ENCODE measurements at places on chromosomes 2 and 18. TPM values are rescaled to one million over a fixed set of nuclear protein-coding genes. Genes with fewer than 3 reads are reported as not detected.

- DNase-seq = no peak
Measured at GRCh38 chr2:208643145-208643544, 236.6 kb downstream of the PTH2R start.

GRCh38 chr2:42249887-42250286, 80.7 kb downstream of the EML4 start:
- peak; percentile 51 for DNase-seq

GRCh38 chr2:105150231-105150630, 91.3 kb upstream of the GPR45 start:
- DNase-seq = no peak

GRCh38 chr2:65767946-65768345, 335.5 kb upstream of the SPRED2 start:
- no peak for DNase-seq

DNA sequence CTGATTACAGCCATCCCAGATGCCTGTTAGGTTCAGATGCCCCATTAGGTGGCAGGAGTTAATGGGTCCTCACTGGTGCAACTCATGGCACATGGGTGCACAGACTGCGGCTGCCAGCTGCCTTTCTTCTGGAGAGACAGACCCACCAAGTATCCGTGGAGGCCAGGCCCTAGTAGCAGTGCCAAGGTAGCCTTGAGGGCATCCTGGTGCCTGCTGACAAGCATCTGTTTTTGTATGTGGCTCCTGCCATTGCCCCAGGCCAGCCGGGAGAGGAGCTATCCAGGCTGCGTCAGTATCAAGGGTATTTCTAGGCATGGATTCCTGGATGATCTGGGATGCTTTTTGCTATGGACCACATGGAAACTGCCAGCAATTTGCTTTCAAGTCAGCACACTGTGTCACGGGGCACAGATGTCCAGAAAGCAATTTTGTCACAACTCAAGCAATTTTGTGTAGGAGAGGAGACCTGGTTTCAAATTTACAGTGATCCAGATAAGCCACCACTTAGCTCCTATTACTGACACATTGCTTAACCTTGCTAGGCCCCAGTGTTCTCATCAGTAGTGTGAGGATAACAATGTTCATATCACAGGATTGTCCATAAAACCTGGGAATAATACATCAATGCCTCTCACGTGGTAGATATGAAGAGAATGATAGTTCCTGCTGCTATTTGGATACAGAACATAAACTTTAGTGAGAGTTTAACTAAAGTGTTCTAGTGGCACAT, 815.1 kb upstream of the RAB6C start:
- DNase-seq = no peak

GRCh38 chr2:108268001-108268400, 20.7 kb upstream of the SULT1C2 start:
- no peak for DNase-seq

- DNase-seq = no peak
Measured at GRCh38 chr2:202122163-202122540, 49.1 kb downstream of the KIAA2012 start.

DNA sequence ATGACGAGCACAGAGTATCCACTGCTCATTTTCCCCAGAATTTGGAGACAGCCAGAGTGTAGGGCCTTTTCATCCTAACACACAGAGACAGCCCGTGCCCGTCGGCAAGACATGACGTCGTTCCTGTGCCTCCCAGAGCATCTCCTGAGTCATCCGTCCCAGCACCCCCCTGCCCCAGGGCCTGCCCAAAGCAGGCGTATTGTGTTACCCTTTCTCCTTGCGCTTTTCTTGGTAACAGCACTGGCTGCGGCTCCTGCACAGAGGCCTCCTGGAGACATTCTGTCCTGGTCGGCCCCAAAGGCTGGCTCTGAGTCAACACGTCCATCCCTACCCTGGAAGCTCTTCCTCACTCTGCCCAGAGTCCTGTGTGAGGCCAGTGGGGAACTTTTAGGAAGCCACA, 217.1 kb downstream of the KLHL29 start:
- no peak for DNase-seq

DNA sequence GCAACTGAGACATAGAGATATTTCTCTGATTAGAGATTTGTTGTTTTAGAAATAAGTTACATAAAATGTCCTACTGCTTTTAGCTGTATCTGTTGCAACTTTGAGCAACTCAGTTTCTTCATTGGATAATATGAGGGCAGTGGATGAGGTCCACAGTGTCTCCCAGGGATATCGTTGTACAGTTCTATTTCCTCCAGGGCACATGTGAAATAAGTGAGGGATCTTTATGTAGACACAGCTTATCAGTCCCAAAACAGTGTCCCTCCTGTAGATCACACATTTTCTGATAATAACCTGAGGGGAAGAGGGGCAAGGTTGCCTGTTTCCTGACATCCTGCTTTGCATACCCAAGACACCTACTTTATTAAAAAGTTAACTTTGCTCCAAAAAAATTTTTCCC, 1231.2 kb upstream of the ZEB2 start:
- no peak for DNase-seq

DNA sequence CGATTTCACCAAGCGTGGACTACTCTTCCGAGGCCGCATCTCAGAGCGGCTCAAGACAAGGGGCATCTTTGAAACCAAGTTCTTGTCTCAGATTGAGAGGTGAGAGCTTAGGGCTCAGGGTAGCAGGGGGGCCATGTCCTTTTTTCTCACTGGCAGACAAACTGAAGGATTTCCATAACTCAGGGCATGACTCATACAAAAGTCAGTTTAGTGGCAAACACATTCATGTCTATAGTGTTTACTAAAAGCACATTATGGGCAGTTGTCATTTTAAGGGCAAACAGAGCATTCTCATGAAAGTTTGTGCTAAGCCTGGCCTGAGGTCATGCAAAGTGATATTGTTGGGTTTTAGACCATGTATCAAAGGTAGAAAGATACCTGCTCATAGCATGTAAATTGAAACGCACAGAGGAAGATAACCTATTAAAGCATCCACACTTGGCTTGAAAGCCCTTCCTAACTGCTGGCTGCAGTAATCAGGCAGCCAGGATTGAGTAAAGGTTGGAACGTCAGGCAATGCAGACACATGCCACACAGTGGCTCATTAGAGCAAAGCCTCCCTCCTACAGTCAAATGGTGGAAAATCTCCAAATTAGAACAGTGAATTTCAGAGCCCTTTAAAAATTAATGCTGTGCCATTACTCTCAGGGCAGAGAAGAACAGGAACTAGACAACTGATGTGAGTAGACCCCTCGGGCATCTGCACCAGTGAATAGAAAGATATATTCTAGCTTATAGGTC, 54.2 kb downstream of the HK2 start:
- DNase-seq = no peak

GRCh38 chr18:51121597-51121857, 76.0 kb downstream of the MEX3C start:
- DNase-seq = no peak

- DNase-seq = peak; percentile 56
Measured at GRCh38 chr2:189751080-189751658, 11.4 kb downstream of the OSGEPL1 start.

GRCh38 chr2:86628091-86628522, 4.4 kb upstream of the RNF103 start:
- DNase-seq = no peak

DNA sequence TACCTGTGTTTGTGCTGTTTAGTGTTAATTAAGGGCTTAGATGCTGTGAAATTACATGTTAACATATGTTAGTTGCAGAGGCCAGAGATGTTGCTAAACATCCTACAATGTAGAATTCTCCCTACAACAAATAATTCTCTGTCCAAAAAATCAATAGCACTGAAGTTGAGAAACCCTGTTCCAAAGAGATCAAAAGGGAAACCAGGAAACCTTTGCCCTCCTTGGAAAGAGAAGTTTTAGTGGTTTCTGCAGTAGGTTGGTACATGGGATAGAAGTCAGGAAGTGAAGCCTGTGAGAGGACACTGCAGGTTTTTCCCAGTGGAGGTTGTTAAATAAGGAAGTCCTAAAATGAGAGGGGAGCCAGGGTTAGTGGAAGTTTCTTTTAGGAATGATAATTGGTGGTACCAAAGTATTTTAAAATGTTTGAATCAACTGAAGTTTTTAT, 6.3 kb upstream of the RMDN2 start:
- DNase-seq = peak; percentile 52

DNA sequence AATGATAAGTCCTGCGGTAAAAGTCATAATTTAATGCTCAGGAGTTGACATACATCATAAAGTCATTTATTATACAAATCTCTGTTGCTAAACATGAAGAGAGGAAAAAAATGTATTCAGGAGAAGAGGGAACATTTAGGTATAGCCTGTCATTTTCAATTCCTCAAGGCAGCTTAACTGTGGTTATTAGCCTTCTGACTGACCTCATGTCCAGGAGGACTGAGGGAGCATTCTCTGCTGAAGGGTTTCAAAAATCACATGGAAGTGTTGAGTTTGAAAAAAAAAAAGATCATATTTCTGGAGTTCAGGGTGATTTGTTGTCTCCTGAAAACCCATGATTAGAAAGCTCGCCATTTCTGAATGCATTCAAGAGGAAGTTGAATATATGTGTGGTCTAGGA, 1371.1 kb upstream of the LRRTM1 start:
- no peak for DNase-seq

DNA sequence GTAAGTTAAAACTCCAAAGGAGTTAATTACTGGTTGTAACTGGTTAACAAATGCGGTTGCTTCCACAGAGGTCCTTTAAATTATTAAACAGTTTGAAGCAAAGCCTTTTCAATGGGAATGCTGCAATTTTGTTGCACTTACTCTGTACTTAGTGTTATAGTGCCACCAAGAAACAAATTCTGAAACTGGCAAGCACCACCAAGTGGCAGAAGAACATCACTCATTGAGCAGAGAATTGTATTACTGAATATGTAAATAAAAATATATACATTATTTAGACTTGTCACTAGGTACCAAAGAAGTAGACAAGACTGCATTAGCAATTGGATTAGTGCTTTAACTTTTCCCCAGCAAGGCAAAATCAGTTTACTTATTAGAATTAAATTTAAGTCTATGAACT, 2.6 kb upstream of the TMEFF2 start:
- no peak for DNase-seq

- no peak for DNase-seq
Measured at GRCh38 chr2:120904379-120904778, 168.7 kb downstream of the GLI2 start.

- DNase-seq = no peak
Measured at GRCh38 chr2:8679567-8679826, 2.4 kb upstream of the ID2 start.

DNA sequence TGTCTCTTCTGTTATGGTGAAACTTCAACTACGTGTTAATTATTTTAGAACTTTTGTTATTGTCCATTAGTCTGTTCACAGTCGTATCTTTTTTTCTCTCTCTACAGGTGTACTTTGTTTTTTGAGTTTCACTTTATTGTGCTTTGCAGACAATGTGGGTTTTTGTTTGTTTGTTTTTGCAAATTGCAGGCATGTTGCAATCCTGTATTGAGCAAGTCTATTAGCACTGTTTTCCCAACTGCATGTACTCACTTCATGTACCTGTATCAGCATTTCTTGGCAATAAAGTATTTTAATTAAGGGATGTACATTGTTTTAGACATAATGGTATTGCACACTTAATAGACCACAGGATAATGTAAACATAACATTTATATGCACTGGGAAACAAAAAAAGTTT, 99.1 kb upstream of the FAM110C start:
- DNase-seq = no peak

GRCh38 chr2:20752293-20752692, 70.6 kb downstream of the LDAH start:
- DNase-seq = no peak

DNA sequence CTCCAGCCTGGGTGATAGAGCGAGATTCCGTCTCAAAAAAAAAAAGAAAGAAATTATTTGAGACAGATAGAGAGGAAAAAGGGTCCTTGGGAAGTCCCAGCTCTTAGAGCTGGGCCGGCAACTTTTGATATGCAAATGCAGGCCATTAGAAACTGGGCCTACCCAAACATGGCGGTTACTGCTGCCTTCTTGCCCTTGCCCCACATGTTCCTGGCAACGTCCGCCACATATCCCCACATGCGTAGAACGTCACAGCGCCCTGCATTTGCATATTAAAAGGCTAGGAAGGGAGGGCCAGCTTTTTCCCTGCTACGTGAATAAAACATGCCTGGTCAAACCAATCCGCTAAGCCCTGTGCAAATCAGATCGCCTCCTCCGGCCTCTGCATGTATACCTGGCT, 40.7 kb upstream of the LBH start:
- no peak for DNase-seq

The TXNDC2 gene
- not detected for total RNA-seq

The CCBE1 gene
- total RNA-seq = 0.12 TPM

The ANKRD36 gene
- total RNA-seq = 24.9 TPM

The COL4A3 gene
- 17.6 TPM for total RNA-seq

The ADNP2 gene
- total RNA-seq = 13.8 TPM

The GPR39 gene
- 24.1 TPM for total RNA-seq

The G6PC2 gene
- total RNA-seq = not detected

The CHRNG gene
- not detected for total RNA-seq

The TMSB10 gene
- total RNA-seq = 1,316 TPM

The DCDC2C gene
- total RNA-seq = not detected

The HOXD9 gene
- not detected for total RNA-seq
